Stimulated activated CD8-positive, alpha-beta memory T cell treated with anti-CD3 and anti-CD28 coated beads, Interleukin-4, amount 100 ng/mL, for 1 hour (primary cell): ENCODE measurements at places on chromosomes 2 and 18.

- DNase-seq, result no peak
Observed at GRCh38 chr2:240998706-240998994, 232 bp downstream of the SNED1 start.

- DNase-seq, result no peak
Observed at GRCh38 chr2:71558300-71559051, 105.1 kb downstream of the DYSF start.

DNA sequence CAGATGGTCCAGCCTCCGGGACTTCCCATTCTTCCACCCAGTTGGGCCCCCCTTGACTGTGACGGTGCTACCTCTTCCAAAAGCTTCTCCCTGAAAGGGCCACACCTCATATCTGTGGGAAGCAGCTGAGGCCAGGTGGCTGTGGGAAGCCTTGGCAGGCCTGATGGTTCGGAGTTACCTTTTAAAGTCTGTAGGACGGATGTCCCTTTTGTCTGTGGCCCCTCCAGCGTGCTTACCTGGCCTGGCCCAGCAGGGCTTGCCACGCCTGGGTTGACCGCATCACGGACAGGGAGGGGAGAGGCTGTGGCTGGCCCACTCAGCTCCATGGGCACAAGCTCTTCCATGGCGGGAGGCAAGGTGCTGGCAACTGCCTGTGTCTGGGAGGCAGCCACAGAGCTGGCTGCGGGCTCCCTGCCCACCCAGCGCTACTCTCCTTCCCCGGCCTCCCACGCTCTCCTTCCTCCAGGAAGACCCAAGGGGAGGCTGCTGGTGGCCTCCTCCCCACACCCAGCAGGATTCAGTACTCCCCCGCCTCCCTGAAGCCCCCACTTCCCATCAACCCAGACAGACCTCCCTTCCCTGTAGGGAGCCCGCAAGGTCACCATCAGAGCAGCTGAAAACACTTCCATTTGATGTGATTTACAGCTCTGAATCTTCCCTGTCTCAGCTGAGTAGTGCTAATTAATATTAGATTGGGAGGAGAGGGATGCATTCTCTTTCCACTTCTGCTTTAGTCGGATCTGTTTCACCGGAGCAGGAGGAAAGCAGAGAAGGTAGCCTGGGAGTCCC is 52.8 kb downstream of the EDAR start:
- no peak for DNase-seq

GRCh38 chr2:142885543-142885942 is 8.1 kb downstream of the KYNU start:
- no peak for DNase-seq
